Large intestine (tissue), 12 donors: ENCODE measurements at places on chromosomes 3 and 15.

GRCh38 chr15:37425541-37425940, 325.2 kb upstream of the MEIS2 start:
- no peak overlapping the region for H3K27ac ChIP-seq
- no peaks in the 10 kb centered on the region for H3K36me3 ChIP-seq
- no peak overlapping the region for H3K4me3 ChIP-seq
- DNase-seq = no peak

DNA sequence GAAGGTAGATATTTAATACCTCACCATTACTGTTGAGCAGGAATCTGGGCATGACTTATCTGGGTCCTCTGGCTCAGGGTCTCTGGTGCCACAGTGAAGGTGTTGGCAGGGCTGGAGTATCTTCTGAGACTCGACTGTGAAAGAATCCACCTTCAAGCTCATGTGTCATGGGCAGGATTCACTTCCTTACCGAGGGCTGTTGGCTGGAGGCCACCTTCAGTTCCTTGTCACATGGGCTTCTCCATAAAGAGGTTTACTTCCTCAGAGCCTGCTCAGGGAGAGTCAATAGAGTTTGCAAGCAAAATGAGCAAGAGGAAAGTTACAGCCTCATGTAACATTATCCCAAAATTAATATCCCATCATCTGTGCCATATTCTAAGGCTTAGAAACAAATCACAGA, 459.5 kb downstream of the NR2F2 start:
- no peak overlapping the region for H3K4me3 ChIP-seq
- no peaks in the 10 kb centered on the region for H3K36me3 ChIP-seq
- H3K27ac ChIP-seq = no peak overlapping the region
- H3K4me1 ChIP-seq = no peaks in the 10 kb centered on the region
- no peaks in the 10 kb centered on the region for H3K27me3 ChIP-seq

GRCh38 chr15:64864068-64864467, 22.4 kb downstream of the PLEKHO2 start:
- peaks cover 4% of the 10 kb centered on the region for H3K4me1 ChIP-seq
- no peak overlapping the region for H3K27ac ChIP-seq
- no peak for DNase-seq
- H3K4me3 ChIP-seq = no peak overlapping the region
- no peaks in the 10 kb centered on the region for H3K27me3 ChIP-seq
- H3K36me3 ChIP-seq = peaks cover 45% of the 10 kb centered on the region

GRCh38 chr15:64286473-64286872, 69.5 kb downstream of the CSNK1G1 start:
- no peak for DNase-seq
- no peak overlapping the region for H3K27ac ChIP-seq
- no peaks in the 10 kb centered on the region for H3K27me3 ChIP-seq
- H3K4me1 ChIP-seq = no peaks in the 10 kb centered on the region
- H3K4me3 ChIP-seq = no peak overlapping the region
- H3K36me3 ChIP-seq = no peaks in the 10 kb centered on the region

DNA sequence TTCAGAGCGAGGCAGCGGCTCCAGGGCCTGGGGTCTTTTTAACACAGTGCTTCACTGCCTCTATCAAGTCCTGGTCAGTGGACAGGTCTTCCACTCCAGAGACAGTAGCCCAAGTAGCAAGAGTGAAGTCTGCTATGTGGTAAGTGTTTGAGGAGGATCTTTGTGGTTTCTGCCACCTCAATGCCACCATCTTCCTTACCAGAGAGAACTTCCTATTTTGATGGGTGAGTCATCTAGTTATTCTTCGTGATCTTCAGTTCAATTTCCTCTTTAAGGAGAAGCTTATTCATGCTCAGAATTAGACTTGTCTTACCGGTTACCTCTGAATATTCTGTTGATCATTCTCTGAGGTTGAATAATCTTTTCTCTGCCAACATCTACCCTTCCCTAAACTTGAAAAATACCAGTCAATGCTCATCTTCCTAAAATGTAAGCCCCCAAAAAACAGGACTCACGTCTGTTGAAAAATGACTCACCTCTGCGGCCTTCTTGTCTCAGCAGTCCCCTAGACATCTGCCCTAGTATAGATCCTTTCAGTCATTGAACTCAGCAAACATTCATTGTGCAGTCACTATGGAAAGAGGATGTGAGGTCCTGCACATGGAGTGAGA, 32.2 kb upstream of the BCL6 start:
- no peak for DNase-seq
- no peaks in the 10 kb centered on the region for H3K27me3 ChIP-seq
- no peak overlapping the region for H3K4me3 ChIP-seq
- H3K36me3 ChIP-seq = no peaks in the 10 kb centered on the region
- no peak overlapping the region for H3K27ac ChIP-seq
